ENCODE measurements at places on chromosomes 1 and 21. TPM values are rescaled to one million over a fixed set of nuclear protein-coding genes. Genes with fewer than 3 reads are reported as not detected.

Gene GJA9
- total RNA-seq: not detected

Gene S100A14
- total RNA-seq: not detected

Gene GPR89A
- 47.4 TPM for total RNA-seq

Gene NBPF4
- not detected for total RNA-seq

Gene CPTP
- total RNA-seq: 28.9 TPM

Gene VSIG8
- total RNA-seq: not detected

Gene EPS8L3
- not detected for total RNA-seq

Gene CNR2
- not detected for total RNA-seq

Gene BSND
- not detected for total RNA-seq

Gene CYP4A11
- total RNA-seq: not detected

Gene HSF2BP
- total RNA-seq: 2.6 TPM

Gene SLC1A7
- not detected for total RNA-seq

DNA sequence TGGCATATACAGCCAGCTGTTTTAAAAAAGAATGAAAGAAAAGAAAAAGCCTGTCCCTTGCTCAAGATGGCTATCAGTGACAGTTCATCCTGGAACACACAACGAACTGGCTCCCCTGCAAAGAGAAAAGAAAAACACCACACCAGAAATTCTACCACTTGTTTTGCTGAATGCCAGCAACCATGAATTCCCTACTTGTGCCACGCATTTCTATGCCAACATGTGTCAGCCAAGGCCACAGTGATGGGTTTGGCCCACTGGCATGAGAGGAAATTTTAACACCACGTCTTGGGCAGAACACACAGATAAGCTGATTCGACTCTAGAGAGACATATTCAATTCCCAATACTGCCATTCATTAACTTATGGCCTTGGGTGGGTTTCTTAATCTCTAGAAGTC is 64.0 kb downstream of the CAPZB start:
- DNase-seq: no peak

GRCh38 chr1:153848805-153849204 is 73.6 kb downstream of the SLC27A3 start:
- DNase-seq: no peak

- DNase-seq: no peak
Measured at GRCh38 chr1:63322944-63323864, 837 bp downstream of the FOXD3 start.

DNA sequence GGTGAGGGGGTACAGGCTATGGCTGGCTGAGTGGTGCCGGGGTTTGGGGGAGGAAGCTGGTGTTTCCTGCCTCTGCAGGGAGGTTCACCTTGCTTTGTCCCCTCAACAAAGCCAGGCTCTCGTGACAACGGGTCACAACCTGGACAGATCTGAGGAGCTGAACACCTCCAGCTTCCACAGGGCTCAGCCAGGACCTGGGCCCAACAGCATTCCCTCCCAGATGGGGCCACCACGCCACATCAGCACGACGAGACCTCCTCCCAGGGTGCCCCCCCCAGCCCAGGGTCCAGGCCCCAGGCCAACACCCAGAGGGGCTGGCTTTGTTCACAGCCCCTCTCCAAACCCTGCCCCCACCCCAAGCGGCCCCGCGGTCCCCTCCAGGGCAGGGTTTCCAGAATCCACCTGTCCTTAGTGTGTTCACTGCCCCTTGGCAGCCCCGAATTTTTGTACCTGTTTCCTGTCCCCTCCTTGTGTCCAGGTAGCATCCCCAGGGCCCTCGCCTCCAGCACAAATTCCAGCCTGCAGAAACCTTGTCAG is 34.7 kb downstream of the UBE2G2 start:
- DNase-seq: no peak

DNA sequence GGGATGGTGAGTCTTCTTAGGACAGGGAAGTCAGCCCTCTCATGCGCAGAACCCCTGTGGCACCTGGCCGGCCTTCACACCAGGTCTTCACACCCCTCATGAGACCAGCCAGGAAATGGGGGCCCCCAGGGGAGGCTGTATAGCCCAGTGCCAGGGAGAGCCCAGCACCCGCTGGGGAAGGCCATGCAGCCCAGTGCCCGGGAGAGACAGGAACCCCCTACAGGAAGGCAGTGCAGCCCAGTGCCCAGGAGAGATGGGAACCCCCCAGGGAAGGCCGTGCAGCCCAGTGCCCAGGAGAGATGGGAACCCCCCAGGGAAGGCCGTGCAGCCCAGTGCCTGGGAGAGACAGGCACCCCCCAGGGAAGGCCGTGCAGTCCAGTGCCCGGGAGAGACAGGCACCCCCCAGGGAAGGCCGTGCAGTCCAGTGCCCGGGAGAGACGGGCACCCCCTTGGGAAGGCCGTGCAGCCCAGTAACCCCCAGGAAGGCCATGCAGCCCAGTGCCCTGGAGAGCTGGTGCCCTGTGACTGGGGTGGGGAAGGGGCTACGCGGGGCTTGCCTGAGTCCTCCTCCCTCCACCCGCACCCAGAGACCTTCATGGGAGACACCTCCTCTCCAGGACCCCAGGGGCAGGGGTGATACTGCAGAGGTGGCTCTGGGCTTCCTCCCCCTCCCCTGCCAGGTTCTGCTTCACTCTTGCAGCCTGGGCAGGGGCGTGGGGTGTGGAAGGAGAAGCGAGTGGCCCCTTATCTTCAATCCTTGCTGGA is 110.5 kb upstream of the COL6A1 start:
- no peak for DNase-seq

GRCh38 chr1:16905868-16906702 is 10.3 kb downstream of the RNU1-2 start:
- peak; percentile 20 for DNase-seq

DNA sequence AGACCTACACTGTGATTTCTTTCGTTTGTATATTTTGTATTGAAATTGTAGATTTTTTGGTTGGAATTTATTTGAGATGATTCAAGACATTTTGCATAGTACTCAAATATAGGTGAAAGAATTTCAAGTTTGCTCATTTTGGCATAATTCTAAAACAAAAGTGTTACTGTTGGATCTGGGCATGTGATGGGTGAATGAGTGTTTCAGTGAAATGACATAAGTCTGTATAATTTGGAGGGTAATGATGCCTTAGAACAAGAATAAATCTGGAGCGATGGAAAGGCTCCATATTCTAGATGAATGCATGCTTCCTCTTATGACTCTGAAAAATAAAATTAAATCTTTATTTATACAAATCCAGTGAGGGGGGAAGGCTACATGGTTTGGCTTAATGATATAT is 41.0 kb downstream of the NFIA start:
- DNase-seq: no peak

- DNase-seq: no peak
Measured at GRCh38 chr1:63912643-63913042, 138.8 kb downstream of the ROR1 start.

DNA sequence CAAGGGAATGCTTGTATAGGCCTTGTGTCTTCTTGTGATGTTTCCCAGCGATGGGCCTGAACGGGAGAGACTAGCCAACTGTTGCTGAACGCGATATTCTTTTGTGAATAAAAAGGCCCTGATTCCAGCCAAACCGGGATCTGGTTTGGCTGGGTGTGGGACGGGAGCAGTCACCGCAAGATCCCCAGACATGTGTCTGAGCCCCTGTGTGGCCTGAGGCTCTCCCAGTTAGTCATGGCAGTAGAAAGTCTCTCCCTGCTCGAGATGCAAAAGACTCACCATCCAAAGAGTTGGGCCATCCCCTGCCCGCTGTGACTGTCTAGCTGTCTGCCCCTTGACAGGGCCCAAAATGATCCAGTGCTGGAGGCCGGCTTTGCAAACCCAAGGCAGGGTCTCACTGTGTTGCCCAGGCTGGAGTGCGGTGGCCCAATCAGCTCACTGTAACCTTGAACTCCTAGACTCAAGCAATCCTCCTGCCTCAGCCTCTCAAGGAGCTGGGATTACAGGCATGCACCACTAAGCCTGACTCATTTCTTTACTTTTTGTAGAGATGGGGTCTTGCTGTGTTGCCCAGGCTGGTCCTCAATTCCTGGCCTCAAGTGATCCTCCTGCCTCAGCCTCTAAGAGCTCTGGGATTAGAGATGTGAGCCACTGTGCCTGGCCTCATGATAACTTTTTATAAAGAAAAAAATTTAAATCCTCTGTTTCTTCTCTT is 56.4 kb downstream of the KIF26B start:
- DNase-seq: no peak

GRCh38 chr1:155037043-155037442 is 3.4 kb downstream of the DCST1 start:
- no peak for DNase-seq

- DNase-seq: peak; percentile 80
Measured at GRCh38 chr1:6743189-6744101, 41.8 kb upstream of the CAMTA1 start.

- no peak for DNase-seq
Measured at GRCh38 chr1:54579337-54579781, 31.3 kb downstream of the ACOT11 start.

DNA sequence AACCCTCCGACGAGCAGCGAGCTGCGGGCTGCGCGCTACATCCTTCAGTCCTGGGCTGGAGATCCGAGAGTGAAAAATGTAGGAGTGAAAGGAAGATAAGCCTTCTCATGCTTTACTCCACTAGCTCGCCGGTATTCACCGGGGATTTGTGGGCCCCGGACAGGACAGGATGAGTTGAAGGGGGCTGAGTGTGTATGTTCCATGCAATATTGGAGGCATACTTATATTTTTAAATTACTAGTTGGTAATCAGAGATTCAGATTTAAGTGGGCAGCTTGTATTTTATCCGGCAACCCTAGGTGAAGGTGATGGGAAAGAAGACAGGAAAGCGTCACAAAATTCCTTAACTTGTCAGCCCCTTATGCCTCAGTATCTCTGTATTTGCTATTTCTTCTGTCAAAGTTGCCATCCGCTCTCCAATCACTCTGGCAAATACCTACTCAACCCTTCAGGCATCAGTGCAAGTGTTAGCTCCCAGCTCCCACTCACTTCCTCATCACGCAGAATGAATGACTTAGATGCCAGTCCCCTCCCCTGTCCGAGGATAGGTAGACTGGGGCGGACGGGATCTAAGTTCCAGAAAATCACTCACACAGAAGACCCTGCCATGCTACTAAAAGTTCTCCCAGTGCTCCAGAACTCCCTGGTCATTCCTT is 503 bp upstream of the PIGM start:
- no peak for DNase-seq

DNA sequence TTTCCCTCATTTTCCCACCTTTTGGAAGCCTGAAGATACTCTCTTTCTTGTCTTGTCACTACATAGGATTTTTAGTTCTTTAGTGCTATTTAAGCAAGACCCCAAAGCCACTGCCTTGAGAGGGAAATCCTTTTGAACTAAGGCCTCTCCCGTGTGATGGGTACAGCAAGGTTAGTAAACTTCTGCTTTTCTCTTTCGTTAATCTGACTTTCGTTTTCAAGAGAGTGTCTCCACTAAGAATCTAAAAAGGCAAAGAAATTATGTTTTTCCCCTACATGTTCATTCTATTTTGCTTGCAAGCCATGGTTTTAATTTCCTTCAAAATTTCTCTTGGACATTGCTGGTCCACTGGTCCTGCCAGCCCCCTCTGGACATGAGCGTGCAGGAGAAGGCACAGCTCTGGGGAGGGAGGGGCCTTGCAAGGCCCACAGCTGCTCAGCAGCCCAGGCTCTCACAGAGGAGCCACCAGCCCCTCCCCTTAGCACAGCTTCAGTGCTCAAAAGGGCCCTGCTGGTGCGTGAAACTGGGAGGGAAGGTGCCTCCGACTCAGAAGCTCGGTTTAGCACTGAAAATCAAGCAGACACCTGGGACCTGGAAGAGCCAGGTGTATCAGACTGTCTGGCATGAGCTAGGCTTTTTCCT is 210.9 kb upstream of the GALNT2 start:
- DNase-seq: peak; percentile 37

DNA sequence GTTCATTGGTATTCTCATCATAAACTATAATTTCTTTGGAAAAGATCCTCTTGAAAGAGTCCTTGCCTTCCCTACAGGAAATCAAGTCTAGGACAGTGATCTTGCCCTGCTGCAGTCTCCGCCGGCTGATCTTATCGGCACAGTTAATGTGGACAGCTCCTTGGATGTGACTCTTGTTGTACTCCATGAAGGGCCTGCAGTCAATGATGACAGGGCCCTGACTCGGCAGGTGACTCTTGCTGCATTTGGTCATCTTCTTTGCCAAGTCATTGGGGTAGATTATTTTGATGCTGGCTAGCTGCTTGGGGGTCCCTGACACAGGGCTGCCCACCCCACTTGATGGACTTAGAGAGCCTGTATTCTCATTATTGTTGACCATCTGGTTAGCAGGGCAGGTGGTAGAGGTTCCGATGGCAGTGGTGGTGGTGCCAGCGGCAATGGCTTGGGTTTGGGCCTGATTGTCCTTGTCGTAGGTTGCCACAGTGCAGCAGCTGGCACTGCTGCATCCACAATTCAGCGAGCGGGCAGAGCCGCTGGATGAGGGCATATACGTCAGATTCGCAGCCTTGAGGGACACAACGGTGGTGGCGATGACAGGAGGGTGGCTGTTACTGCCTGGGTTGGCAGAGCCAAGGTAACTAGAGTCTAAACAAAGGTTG is 2.7 kb downstream of the DUSP10 start:
- no peak for DNase-seq

- DNase-seq: no peak
Measured at GRCh38 chr1:85282424-85282823, 6.0 kb upstream of the BCL10 start.

DNA sequence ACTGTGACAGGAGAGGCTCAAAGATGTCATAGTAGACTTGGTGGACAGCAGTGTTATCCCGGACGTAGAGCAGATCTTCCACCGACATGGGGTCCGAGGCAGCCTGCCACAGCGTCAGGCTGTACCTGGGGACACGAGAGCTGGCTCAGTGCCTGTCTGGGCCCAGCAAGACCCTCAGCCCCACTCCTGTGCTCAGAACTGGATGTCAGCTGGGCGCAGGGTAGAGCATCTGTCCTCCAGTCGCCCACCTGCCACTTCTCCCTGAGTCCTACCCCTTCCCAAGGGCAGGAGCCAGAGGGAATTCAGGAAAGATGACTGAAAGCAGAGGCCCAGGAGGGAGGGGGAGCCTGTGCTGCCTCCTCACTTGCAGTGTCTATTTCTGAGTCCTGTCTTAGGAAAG is 11.7 kb downstream of the FAM151A start:
- DNase-seq: no peak

DNA sequence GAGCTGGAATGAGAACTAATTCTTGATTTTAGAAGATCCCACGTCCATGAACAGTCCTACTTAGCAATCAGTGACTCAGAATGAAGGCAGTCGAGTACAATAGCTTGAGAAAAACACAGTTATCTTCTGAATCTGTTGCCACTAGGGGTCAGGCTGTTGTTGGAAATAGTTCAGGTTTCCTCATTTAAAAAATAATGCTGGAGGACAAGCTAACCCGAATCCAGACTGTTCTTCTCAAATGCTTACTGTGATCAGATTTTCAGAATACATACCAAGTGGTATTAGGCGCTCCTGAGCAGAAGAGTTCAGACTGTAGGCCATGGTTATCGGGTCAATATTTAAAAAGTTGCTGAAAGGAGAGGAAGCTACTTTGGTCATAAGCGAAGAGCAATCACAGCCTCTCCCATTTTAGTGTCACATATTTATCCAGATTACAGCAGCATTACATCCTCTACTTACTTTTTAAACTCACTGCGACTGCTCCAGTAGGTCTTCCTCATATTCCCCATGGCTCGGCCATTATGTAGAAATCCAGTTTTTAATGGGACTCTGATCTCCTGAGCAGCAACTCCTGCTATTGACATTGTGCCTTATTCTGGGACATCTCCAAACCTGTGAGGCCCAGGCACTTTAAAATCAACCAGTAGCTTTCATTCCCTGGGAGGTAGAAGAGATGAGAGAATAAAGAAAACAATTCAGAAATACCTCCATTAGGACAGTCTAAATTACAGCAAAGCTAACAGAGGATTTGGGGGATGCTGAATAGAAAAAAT is 10.9 kb downstream of the ERRFI1 start:
- DNase-seq: peak; percentile 89

GRCh38 chr1:226630592-226630991 is 82.0 kb downstream of the STUM start:
- DNase-seq: no peak
